Stimulated activated CD4-positive, alpha-beta T cell treated with anti-CD3 and anti-CD28 coated beads, TNF-alpha, amount 100 ng/mL, for 1 hour (primary cell): ENCODE measurements at places on chromosomes 1 and 21.

DNA sequence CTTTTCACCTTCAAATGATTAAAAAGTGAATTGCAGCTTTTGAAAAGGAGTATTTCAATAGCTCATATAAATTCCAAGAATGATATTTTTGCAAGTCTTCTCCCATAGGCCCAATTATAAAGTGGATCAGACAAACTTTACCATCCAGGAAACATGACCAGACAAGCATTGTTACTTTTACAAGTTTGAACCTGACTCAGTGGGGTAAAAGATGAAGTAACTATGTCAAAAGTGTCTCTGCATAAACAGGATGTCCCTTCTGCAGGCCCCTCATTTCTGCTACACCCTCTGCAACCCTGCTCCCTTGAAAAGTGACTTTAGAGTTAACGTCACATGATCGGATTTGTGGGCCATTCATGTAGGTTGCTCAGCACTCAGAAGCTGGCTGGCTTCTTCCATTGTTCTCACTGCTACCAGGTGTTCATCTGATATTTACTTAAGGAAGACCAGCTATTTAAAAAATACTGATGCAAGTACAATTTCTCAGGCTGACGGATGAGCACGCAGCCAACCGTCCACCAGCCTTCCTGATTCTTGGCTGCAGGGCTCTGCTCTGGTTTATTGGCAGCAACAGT, 32.3 kb downstream of the URB1 start:
- DNase-seq, result no peak

DNA sequence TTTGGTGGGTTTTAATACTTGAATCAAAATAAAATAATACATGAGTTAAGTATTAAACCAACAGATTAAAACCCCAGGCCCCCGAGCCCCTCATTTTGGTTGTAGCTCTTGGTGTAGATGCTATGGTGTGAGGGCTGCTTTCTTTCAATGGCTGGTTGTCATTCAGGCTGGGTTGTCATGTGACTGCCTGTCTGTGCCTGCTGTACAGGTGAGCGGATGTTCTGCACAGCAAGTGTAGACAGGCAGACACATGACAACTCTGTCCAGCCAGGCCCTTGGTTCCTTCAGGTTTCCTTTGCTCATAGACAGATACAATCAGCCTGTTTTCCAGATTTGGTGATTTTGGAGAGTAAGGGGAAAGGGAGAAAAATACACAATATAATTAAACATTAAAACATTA, 281.9 kb upstream of the C1orf105 start:
- DNase-seq, result no peak

DNA sequence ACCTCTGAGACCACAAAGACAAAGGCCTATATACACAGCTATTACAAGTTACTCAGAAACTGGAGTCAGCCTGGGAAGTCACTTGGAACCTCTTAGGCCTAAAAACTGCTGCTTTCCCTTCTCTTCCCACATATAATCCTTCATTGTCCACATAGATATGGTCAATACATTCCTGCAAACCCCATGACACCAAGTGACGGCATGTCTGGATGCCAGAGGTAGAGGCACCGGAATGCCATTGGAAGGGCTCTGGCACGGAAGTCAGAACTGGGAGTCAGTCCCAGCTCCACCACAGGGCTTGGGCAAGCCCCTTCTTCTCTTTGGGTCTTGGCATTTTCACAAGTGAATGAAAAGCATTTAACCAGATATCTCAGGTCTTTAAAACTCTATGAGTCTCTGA, 204.7 kb downstream of the MATN1 start:
- no peak for DNase-seq

DNA sequence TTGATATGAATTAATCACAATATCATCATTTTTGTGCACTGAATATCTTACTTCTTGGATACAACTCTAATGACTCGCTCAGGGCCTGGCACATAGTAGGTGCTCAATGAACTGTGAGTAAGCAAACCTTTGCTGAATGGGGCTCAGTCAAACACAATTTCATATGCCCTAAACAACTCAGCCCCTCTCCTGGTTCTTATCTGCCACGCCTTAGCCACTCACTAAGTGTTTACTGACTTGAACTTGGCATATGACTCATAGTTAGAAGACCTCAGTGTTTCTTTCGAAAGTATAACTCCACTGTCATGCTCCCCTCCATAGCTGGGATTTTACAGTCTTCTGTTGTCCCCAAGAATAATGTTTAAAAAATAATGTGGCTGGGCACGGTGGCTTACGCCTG, 4.8 kb upstream of the IFNLR1 start:
- no peak for DNase-seq

DNA sequence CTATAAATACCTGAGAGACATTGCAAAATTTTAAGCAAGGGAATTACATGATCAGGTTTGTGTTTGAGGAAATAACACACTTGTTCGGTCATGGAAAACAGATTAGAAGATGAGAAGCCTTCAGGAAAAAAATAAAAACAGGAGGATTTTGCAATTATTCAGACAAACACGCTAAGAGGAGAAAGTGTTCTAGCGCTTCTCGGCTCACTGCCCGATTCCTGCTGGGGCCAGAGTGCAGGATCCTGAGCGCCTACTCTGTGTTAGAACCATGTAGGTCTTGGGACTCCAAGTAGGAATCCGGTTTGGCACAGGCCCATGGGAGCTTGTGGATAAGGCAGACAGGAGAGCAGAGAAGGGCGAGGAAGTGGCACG, 8.1 kb upstream of the PRELP start:
- no peak for DNase-seq

DNA sequence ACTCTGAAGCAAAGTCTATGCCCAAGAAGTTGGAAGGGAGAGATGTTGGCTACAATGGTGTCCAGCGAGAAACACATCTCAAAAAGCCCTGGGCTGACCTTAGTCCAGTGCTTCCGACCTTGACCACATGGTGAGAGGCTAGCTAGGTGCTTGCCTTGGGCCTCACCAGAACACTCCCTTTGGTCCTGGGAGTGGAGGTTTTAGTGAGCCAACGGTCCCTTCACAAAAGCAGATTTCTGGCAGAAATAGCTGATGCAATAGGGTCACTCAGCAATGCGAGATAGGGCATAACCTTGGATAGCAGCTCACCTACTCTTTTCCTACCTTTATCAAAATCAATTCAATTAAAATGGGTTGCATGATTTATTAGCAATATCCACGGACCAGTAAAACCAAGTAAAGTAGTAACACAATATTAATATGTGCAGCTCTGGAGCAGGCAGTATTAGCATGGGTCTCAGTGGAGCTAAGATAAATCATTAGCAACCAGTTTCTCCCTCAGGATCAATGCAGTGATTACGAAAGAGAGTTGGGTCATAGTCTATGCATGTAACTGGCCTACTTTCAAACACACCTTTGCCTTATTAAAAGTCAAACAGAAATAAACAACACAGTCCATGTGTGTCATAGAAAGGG, 1.9 kb downstream of the SLC30A10 start:
- no peak for DNase-seq

DNA sequence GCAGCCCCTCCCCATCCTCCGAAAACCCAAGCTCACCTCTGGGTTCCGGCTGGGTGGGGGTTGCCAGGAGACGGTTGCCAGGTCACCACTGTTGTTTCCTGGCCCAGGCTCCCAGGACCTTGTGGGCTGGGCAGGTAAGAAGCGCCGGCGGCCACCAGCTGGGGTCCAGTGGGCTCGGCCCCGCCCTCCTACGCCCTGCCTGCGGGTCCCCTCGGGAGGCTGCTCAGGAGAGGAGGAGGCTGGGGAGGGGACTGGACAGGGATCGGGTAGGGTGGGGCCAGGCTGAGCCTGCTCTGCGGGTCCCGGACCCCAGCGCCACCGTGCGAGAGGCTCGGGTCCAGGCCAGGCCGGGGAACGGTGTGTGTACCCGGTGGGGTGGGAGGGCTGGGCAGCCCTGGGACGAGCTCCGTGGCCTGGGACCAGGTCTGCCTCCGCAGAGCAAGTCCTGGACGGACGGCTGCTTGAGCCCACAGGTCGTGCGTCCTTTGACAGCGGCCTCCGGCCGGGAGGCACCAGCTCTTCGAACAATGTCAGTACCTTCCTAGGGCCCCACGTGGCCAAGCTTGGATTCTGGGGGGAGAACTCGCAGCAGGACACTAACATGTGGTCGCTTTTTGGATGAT, at the start of gene TTLL10:
Gene TTLL10, plus strand, starts transcription at position 88 of the 623 bp plus-strand sequence. CDS start 5,336 bp downstream, outside the sequence.
- no peak for DNase-seq

DNA sequence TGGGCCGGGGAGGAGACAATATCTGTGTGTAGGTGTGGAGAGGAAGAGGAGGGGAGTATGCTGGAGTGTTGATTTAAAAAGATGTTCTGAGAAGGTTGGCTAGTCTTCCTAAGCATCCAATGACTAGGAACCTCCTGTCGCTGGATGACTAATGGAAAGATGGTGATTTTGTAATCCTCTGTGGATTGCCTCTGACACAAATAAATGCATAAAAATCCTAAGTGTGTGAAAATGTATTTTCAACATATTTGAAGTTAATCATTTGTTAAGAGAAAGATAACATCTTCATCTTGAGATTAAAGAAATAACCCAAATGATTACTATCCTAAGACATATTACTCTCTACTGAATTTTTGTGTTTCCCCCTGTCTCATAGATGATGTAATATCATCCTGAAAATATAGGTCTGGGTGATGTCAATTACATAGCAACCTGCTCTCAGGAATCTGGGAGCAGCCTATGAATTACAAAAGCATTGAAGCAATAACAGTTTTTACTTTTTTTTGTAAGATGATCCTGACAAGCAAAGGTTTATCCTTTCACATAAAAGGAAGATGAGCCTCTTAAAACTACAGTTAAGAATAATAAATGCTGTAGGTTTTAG, 220.5 kb upstream of the MAP1LC3C start:
- DNase-seq, result no peak

DNA sequence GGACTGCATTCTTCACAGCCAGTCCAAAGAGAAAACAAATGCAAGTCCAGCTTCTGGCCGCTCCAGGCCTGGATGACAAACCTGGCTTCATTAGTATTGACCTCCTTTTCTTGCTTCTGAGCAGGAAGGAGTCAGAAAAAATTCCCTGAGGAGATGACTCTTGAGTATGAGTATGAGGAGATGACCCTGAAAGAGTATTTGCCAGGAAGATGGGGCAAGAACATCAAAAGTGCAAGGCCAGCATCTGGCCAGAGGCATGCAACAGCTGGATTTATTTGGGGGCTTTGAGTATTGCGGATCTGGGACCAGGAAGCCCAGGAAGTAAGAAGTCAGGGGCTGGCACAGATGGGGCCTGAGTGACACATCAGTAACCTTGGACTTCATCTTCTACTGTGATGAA, 113.9 kb downstream of the GLIS1 start:
- no peak for DNase-seq
